ENCODE measurements at places on chromosomes 2 and 18.

DNA sequence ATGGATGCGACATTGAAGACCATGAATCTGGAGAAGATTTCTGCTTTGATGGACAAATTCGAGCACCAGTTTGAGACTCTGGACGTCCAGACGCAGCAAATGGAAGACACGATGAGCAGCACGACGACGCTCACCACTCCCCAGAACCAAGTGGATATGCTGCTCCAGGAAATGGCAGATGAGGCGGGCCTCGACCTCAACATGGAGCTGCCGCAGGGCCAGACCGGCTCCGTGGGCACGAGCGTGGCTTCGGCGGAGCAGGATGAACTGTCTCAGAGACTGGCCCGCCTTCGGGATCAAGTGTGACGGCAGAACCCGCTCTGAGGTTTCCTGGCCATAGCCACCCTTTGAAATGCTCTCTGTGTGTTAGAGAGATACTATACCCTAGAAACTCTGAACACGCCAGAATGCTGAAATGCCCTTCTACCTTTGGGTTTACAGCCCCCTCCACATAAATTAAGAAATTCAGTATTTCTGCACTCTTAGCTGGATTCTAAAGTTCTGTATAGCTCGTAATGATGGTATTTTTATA is 659 bp downstream of the CHMP1B start:
- no peak for DNase-seq

GRCh38 chr2:72085513-72085912 is 62.1 kb downstream of the CYP26B1 start:
- no peak for DNase-seq

DNA sequence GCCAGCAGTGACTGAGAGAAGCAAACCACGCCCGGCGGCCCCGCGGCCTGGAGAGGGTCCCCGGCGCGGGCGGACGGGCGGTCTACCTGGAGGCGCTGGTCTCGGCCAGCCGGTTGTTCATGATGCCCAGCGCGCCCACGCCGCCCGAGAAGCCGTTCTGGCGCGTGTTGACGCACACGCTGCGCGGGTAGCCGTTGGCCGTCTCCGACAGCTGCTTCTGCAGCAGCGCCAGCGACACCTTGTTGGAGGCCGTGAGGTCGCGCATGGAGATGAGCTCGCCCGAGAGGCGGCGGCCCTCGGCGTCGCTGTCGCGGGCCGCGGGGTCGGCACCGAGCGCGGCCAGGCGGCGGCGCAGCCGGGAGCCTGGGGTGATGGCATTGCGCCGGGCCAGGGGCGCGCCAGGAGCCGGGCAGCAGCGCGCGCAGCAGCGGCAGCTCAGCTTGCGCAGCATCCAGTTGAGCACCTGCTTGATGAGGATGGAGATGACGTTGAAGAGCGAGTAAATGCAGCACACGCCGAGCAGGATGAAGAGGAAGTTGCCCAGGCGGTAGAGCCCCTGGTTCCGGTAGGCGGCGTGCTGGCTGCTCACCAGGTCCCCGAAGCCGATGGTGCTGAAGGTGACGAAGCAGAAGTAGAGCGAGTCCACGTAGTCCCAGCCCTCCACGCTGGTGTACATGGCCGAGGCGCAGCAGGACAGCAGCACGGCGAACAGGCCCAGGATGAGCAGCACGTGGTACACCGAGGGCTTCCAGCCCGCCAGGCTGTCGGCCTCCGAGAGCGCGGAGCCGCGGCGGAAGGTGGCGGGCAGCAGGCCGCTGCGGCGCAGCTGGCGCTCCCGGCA is 118.1 kb downstream of the MSH2 start:
- peak; percentile 61 for DNase-seq

- no peak for DNase-seq
Measured at GRCh38 chr18:51520676-51521180, 323.2 kb upstream of the MEX3C start.

GRCh38 chr2:39683022-39683699 is 17.4 kb downstream of the TMEM178A start:
- DNase-seq = no peak

GRCh38 chr2:137862651-137863050 is 101.6 kb upstream of the HNMT start:
- no peak for DNase-seq

All from stimulated activated CD4-positive, alpha-beta T cell treated with anti-CD3 and anti-CD28 coated beads, Interleukin-1b, Interleukin-23, amount 100 ng/mL, for 24 hours (primary cell).